Activated CD4-positive, alpha-beta T cell treated with anti-CD3 and anti-CD28 coated beads for 24 hours (primary cell): ENCODE measurements at places on chromosomes 3 and 15.
A peak's percentile ranks its signal among the peaks of the same experiment; 100 is the strongest.

- no peak for DNase-seq
Observed at GRCh38 chr3:55955891-55956477, 468.9 kb upstream of the WNT5A start.

GRCh38 chr3:97932387-97932801 lies 39.8 kb downstream of the RIOX2 start:
- DNase-seq = no peak

DNA sequence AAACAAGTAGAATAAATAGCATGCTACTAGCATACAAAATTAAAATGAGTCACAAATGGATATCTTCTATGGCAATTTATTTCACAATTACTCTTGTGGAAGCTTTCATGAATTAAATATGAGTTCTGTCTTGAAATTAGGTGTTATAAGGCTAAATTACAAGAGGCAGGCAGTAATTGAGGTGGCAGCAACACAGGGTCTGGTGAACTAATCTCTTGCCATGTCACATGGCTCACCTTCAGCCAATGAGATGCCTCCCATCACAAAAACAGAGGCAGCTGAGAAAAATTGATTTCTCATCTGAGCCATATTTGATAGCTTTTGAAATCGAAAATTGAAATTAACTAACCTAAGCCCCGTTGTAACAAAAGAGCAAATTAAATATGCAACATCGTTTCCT lies 268.8 kb downstream of the NR2F2 start:
- no peak for DNase-seq

- DNase-seq = no peak
Observed at GRCh38 chr3:185342459-185343174, 20.3 kb upstream of the MAP3K13 start.

DNA sequence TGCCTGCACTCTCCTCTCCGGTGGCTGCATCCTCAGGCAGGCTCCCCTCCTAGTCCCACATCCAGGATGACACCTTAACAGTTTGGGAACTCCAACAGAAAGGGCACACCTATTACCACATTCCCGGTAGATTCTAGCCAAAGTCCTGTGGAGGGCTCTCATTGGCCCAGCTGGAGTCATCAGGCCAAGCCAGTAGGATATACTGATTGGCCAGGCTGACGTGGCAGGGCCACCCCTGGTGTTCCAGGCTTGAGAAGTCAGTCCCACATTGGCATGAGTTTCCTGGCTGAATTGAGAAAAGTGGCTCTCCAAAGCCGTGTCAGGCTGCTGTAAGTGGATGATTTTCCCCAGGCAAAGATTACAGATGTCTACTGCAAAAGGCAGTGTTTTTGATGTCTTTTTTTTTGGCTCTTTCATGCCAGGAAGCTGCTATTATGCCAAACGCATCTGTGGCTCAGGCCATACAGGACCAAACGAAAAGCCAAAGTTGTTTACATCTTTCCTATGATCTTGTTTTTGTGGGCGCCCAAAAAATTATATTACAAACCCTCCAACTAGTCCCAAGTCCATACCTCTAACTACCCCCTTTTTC lies 6.6 kb upstream of the BLM start:
- DNase-seq = no peak

- no peak for DNase-seq
Observed at GRCh38 chr3:155598671-155599070, 146.2 kb downstream of the PLCH1 start.

GRCh38 chr15:90916461-90916860 lies 13.4 kb downstream of the MAN2A2 start:
- DNase-seq = no peak

DNA sequence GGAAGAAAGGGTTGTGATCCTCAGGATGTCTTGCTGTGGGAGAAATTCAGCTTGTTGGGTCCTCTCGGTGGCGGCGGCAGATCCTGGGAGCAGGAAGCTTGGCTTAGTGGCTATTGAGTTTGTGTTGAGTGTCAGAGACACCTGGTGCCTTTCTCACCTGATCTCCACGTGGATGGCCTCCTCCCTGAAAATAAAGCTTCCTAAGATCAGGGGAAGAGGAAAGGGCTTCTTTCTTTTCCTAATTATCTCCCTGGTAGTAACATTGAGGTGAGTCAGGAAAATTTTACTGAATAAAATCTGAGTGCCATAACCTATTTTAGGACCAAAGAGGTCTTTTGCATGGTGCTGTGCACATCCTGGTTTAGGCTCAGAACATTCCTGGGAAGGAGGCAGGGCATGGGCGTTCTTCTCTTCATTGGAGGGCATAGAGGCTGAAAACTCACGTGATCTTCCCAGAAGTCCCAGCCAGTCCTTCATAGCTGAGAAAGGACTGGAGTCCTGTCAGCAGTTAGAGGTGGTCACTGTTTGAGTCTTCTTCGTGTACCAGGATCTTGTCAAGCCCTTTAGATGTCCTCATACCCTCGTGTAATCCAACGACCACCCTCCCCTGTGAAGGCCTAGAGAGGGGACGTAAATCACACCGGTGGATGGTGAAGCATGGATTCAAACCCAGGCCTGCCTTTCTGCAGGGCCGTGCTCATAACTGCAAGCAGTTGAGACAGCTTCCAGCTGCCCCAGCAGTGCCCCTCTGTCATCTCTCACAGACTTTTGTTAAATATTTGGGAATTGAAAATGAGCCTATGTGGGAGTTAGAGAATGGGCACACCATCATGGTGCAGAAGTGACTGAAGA lies 1.1 kb downstream of the CMTM8 start:
- DNase-seq = no peak

DNA sequence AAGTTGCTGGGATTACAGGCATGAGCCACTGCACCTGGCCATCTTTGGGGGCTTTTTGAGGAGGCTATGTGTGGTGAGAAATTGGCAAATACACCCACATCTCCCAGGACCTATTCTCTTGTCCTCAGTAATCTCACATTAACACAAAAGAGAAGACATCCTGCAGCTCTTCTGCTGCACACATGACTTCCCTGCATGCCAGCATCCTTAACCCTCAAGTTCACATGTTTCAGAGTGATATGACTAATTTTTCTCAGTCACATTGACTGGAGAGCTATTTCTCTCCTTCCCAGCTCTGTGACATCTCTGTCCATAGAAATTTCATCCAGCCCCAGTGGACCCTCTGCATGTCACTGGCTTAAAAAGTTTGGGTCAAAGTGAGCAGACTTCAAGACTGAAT lies 1.9 kb upstream of the SKIC8 start:
- DNase-seq = no peak

DNA sequence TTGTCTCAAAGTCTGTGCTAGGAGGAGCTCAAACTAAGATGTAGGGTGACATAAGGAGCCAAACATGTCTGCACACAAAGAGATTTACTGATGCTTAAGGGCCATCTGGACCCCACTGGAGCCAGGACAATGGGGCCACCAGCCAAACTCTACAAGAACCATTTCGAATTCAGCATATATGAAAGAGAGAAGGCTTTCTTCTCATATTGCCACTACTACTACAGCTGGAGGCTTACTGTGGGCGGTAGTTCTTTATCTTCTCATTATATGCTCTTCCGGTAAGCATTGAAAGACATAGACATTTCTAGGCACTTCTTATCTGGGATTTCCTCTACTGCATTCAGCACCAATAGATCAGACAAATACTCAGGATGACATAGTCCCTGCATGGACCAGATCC lies 404.4 kb upstream of the PROK2 start:
- no peak for DNase-seq

DNA sequence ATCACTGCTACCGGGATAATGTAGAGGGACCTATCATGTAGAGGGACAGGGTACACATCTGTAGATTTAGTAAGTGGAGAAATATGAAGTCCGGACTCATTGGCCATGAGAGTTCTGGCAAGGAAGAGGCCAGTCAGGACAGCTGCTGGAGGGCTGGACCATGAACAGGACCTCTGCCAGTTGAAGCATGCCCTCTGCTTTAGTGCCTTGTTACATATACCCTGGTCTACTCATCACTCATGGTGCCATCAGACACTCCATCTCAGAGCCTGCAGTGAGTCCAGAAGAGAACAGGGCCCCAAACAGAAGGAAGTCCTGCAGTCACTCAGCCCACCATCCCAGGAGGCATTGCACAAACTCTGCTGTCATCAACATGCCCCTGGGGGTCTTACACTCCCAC lies 54.7 kb upstream of the CA12 start:
- no peak for DNase-seq

- peak; percentile 22 for DNase-seq
Observed at GRCh38 chr3:129343643-129344360, 65.1 kb downstream of the HMCES start.

GRCh38 chr3:153284282-153284938 lies 122.4 kb downstream of the RAP2B start:
- DNase-seq = no peak

GRCh38 chr3:52842424-52842823 lies 7.6 kb upstream of the MUSTN1 start:
- DNase-seq = no peak

- no peak for DNase-seq
Observed at GRCh38 chr15:67717776-67718175, 107.5 kb upstream of the SKOR1 start.

- no peak for DNase-seq
Observed at GRCh38 chr15:87498560-87498959, 758.0 kb downstream of the NTRK3 start.

GRCh38 chr3:48436477-48436787 lies 3.5 kb downstream of the CCDC51 start:
- DNase-seq = no peak
